ENCODE measurements at places on chromosomes 6 and 20.

- no peak for DNase-seq
Observed at GRCh38 chr6:38498805-38499445, 140.8 kb downstream of the BTBD9 start.

DNA sequence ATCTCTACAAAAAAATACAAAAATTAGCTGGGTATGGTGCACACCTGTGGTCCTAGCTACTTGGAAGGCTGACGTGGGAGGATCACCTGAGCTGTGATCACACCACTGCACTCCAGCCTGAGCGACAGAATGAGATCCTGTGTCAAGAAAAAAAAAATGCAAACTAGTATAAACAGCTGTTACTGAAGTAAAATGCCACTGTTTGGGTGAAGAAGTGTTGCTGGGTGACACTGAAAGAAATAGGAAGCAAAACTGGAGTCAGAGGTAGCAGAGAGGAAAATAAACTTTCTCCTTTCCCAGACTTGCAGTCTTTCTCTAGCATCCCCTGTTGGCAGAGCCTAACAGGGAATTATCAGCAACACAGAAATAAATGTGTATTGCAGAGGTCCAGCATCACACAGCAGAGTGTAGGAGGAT, 241.2 kb upstream of the PREP start:
- DNase-seq = no peak

DNA sequence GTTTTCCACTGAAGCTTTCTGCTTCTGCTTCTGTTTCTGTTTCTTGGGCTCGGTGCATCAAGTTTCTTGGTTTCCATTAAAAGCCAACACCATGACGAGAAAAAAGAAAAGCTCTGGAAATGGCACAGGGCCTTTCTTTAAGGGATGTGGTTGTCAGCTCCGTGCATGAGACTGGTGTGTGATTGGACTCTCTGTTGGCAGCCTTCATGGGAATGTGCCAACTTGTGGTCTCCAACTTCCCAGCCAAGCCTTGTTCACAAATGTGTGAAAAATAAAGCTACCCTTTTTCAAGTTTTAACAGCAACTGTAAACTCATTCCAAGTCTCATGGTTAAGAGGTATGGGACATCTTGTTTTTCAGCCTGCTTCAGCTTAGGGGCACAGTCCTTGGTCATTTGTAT, 68.7 kb upstream of the CST7 start:
- DNase-seq = no peak

DNA sequence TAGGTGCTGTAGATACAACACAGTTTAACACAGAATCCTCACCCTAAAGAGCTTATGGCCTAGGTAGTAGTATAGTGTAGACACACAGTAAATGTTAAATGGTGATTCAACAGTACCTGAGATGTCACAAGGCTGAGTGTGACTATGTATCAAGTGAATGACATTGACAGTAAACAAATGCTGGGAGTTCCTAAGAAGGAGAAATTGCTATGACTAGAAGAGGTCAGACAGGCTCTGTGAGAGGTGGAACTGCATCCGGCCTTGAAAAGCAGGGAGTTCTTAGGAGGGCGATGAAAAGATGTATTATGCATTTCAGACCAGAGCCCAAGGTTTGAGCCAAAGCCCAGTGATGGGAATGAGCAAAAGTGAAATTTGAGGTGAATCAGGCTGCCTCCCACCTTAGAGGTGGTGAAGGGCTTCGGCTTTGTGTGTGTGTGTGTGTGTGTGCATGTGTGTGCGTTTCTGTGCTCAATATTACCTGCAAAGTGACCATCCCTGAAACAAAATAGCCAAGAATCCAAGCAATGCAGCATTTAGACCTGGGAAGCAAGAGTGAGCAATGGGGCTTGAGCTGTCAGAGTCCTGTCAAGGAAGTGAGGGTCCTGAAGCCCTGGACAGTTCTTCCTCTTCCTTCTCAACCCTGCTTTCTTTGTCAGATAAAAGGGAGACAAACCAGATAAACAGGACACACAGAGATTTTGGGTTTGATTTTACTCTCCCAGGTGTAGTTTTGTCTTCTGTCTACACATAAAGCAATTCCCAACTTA, 32.3 kb upstream of the CITED2 start:
- peak; percentile 19 for DNase-seq

DNA sequence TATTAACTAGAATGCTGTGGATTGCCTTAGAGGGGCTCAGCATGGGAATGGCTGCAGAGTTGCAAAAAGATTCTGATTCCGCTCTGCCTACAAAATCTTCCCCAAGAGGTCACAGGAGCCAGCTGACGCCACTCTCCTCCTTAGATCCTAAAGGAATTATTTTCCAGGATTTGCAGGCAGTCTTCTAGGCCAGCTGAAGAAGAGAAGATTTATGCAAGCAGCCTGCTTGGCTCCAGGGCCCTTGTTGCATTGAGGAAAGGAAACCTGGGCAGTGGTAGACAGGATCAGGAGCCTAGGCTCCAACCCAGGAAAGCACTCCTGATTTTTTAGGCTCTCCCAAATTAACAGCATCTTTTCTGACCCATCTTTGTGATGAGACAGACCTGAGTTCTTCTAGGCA, 245.8 kb downstream of the PKHD1 start:
- DNase-seq = no peak

- DNase-seq = no peak
Observed at GRCh38 chr6:113668641-113669408, 188.3 kb upstream of the MARCKS start.

DNA sequence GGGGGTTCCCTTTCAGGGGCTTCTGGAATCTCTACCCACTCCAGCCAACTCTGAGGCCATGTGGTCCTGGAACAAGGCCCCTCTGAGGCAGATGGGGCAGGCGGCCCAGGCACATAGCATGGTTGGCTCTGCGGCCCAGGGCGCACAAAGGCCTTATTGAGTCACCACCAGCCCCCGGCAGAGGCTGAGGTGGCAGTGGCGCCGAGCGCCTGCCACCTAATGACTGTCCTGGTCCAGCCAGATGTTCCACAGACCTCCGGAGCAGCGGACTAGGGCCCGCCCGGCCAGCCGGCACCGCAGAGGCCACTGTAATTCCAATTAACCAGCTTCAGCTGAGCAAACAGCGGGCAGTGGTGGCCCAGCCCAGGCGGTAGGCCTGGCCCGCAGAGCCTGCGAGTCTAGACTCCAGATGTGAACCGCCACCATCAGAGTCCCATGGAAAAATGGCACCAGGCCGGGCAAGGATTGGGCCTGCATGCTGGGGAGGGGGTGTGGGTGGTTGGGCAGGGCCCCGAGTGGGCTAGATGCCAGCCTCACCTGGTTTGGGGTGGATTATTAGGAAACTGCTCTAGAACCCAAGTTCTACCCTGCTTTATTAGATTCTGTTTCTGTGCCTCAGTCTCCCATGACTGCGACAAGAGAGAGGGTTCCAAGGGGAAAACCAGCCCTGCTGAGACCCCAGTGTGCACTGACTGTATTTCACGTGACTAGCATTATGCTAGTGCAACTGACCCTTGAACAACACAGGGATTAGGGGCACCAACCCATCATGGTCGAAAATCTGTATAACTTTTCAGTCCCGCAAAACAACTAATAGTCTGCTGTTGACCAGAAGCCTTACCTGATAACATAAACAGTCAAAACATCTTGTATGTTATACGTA, 34.1 kb upstream of the ID1 start:
- DNase-seq = peak; percentile 64

DNA sequence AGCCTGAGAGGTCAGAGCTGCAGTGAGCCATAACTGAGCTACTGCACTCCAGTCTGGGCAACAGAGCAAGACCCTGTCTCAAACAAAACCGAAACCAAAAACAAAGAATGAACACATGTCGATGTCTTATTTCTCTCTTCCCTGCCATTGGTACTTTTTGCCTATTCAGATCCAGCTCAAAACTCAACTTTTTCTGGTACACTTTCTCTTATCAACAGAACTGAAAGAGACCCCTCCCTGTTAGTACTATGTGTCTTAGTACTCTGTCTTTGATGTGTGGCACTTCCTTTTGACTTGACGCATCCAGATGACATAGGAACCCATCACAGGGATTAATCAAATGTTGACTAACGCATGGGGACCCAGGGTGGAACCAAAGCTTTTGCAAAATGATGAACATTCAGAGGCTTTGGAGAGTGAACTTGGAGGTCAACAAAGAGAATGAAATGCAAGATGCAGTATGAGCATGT, 44.8 kb downstream of the AKAP12 start:
- DNase-seq = peak; percentile 54

DNA sequence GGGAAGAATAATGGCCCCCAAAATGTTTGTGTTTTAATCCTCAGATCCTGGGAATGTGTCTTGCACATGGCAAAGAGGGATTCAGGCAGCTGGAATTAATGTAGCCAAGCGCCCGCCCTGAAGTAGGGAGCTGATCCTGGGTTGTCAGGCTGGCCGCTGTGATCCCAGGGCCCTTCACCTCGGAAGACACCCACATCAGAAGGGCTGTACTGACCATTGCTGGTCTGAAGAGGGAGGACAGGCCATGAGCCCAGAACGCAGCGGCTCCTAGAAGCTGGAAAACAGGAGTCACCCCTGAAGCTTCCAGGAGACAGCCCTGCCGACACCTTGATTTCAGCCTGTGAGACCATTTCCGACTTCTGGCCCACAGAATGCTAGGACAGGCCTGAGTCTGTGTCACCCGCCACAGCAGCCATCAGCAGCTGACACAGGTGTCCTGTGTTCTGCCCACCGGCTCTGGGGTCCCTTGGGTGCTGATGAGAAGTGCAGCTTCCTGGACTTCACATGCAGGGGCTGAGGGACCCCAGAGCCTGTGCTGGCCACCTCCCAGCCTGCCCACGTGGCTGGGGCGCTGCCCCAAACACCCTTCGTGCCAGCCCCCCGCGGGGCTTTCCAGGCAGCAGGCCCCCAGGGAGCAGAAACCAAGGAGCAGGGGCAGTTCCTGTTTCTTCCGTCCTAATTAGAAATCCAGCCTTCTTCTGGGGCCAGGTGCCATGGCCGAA, 86.3 kb downstream of the ERMARD start:
- no peak for DNase-seq

- DNase-seq = peak; percentile 4
Observed at GRCh38 chr6:23601811-23602345, 524.1 kb upstream of the NRSN1 start.

DNA sequence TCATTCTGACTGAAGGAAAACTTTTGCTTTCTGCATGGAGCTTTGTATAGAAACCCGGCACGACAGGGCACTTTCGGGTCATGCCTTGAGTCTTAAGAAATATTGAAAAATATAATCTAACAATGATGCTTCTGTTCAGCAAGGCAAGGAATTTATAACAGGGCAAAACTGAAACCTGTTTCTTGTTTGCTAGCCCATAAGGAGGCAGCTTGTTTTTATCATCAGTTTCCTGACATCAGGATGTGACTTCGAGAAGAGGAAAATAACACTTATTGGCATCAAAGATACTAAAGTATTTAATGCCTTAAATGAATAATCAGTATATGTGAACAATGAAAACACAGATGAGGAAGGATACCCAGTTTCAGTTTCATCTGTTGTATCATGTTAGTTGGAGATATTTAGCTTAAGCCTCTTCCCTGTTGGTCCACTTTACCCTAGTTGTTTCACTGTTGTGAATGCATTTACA, 146.5 kb downstream of the CDKAL1 start:
- DNase-seq = no peak

DNA sequence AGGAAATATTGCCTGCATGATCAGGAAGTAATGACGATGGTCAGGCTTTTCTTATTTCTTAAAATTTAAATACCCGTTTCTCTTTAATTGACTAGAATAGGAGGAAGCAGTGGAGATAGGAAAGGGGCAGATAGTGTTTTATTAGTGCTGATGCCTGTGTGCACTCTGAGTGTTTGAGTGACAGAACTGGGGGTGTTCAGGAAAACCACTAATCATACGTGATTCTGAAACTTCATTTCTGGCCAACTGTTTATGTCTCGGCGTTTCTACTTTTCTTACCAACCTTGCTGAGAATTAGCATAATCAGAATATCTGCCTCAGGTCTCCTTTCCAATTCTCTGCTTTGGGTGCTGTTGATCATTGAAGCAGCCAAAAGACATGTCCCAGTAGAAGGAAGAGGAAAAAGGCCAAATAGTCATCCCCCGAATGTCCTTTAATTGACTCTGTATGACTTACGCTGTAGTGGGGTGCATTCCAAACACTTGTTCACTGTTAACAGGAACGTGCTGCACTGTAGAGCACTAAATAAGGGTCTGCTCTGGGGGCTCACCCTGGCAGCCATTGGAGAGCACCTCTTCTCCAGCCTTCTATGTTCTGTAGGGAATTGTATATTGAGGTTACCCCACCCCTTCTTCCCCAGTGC, 152.9 kb downstream of the JARID2 start:
- no peak for DNase-seq

DNA sequence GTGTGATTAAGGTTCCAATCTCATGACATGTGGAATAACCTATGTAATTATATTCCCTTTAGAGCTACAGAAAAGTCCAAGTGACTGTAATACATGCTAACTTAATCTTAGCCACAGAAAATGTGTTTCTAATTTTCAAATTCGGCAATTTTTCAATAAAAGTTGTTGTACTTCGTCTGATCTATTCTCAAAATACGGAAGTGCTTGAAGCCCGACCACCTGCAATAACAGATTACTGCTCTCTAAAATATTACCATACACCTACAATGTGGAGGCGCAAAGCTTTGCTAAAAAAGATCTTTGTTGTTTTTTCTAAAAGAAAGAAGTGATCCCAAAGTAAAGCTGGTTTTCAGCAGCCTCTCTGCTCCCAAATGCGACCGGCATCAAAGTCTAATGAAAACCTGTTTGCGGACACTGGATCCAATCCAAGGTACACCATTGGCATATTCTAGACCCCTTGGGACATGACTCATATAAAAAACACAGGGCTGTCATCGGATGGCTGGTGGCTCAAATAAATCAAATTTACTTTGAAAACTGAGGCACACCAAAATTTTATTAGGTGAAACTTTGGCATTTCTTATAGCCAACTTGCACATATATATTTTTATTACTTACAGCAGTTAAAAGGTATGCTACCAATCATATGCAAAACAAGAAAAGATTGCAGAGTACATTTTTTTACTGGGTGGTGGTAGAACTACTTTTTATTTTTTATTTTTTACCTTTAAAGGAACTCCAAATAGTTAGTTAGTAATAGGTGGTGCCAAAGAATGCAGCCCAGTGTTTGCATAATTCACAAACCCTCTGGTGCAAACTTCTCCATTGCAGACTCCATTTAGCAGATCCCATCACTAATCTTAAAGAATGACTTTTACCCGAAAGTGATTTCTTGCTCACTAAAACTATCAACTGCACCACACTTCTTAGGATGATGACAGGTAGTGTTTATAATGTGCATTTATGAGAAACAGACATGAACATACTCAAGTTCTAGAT, 118.7 kb upstream of the TBX18 start:
- DNase-seq = peak; percentile 58

Data from fibroblast of skin of right biceps (primary cell).